ENCODE measurements at places on chromosomes 12 and 14.
A peak's percentile ranks its signal among the peaks of the same experiment; 100 is the strongest.

- H3K27ac ChIP-seq = no peak overlapping the region
- no peaks in the 10 kb centered on the region for H3K4me1 ChIP-seq
- H3K27me3 ChIP-seq = no peaks in the 10 kb centered on the region
- no peak overlapping the region for H3K4me3 ChIP-seq
Observed at GRCh38 chr14:76894308-76894707, 68.1 kb downstream of the LRRC74A start.

DNA sequence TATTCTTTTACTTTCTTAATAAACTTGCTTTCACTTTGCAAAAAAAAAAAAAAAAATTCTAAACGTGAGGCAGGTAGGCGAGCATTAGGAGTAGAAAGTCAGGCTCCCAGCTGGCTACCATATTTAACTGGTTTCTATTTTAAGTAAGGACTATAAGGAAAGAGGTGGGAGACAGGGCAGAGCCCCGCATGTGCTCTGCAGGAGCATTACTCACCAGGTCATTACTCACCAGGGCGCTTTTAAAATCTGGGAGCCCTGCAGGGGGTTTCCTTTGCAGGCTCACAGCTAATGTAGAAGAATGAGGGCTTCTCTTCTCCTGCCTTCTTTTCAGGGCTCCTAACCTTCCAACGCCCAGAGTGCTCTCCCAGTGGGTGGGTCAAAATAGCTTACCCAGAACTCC is 14.0 kb upstream of the DPF3 start:
- no peak for DNase-seq
- H3K36me3 ChIP-seq = no peaks in the 10 kb centered on the region
- H3K27me3 ChIP-seq = peaks cover 28% of the 10 kb centered on the region
- no peak overlapping the region for H3K4me3 ChIP-seq
- H3K4me1 ChIP-seq = peaks cover 17% of the 10 kb centered on the region
- H3K27ac ChIP-seq = no peak overlapping the region

GRCh38 chr12:103596981-103597380 is 9.9 kb downstream of the STAB2 start:
- DNase-seq = no peak
- no peak overlapping the region for H3K27ac ChIP-seq
- peaks cover 5% of the 10 kb centered on the region for H3K27me3 ChIP-seq
- no peak overlapping the region for H3K4me3 ChIP-seq

DNA sequence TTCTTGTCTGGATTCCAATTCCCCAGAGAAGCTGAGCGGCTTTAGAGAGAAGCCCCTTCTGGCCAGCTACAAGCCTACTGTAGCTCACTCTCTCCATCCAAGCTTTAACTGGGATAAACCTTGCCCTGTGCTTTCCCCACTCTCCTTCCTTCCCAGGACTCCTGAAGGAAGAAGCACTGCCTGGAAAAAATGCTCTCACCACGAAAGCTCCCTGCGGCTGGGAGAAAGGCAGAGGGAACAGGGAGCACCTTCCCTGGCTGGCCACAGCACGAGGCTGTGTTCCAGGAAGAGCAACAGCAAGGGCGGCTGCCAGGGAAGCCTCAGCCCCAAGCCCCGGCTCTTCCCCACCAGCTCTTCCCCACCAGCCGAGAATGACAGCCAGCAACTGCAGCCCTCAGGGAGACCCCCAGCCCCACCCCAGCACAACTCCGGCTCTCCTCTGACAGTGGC is 40.8 kb upstream of the PNMA1 start:
- peak overlapping the region; percentile 87 for H3K4me3 ChIP-seq
- H3K4me1 ChIP-seq = peaks cover 85% of the 10 kb centered on the region
- peaks cover 21% of the 10 kb centered on the region for H3K36me3 ChIP-seq

DNA sequence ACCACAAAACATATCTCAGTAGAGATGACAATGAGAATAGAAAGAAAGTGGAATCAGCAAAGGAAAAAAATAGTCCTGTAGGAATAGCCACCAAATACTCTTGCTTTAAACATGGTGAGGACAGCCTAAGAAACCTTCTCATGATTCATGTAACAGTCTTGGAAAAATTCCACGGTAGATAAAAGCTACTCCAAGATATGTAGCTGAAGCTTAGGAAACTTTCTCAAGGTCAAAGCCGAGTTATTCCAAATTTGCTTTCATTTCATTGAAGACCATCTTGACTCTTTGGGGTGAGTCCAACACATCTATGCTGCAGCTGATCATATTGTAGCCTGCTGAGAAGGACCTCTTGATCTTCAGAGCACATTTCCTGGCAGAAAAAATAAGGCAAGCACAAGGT is 157.6 kb downstream of the PAH start:
- H3K27ac ChIP-seq = no peak overlapping the region
- no peaks in the 10 kb centered on the region for H3K4me1 ChIP-seq
- H3K4me3 ChIP-seq = no peak overlapping the region
- no peaks in the 10 kb centered on the region for H3K36me3 ChIP-seq
- no peaks in the 10 kb centered on the region for H3K27me3 ChIP-seq
- no peak for DNase-seq

Data from activated CD4-positive, alpha-beta T cell treated with anti-CD3 and anti-CD28 coated beads, Interleukin-2, amount 10 ng/mL, durations not matched to agents 24 days and 14 days (primary cell).